ENCODE measurements at places on chromosomes 5 and 9.

GRCh38 chr5:91359962-91360609 is 23.0 kb downstream of the ARRDC3 start:
- no peak for DNase-seq

GRCh38 chr9:117354244-117354847 is 60.5 kb downstream of the ASTN2 start:
- no peak for DNase-seq

DNA sequence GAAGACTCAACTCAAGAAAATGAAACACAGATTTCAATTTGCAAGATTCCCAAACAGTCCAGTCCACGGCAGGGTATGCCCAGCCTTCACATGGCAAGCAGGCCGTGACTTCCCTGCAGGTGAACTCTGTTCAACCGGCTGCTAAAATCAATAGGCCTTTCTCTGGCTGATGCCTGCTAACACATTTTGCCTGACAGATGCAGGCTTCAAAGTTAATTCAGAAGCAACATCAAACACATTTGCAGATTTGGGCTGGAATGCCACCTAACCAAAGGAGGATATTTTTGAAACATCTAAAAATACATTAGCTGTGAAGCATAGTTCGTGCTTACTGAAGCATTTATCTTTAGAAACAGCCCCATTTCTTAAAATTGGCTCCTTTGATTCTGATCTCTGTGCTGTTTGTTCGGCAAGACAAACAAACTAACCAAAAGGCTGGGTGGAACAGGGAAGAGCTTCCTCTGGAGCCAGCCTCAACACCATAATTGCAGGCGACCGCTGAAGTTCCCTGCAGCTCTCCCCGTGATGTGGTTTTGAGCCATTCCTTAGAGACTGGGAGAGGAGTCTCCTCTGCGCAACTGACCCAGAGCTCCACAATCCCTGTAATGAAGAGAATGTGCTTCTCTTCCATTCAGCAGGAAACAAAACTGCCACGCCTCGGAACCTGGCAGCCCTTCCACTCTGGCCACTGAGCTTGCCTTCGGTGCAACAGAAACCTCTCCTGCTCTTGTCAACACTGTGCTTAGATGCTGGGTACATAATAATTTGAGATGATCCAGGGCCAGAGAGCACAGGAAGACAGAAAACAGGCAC is 126.5 kb downstream of the MYO10 start:
- no peak for DNase-seq

DNA sequence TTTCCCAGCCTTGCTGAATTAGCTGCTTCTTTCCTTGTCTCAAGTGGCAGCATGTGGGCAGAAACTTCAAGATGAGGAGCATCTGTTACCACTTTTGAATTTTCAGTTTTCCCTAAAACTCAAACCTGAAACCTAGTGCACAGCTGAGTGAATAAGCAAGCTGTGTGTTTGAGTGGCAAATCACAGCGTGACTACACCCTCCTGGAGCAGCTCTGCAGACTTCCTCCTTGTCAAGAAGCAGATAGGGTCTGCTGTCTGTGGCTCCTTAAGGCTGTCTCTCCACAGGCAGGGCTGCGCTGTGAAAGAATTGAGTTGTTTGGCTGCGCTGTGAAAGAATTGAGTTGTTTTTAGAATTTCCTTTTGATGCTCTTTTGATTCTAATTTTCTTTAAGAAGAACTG is 179.7 kb upstream of the HAPLN1 start:
- no peak for DNase-seq

GRCh38 chr9:105339849-105340248 is 95.4 kb downstream of the SLC44A1 start:
- DNase-seq = no peak

Measured in retinal pigment epithelial cell (primary cell).